ENCODE measurements at places on chromosomes 4 and X.

- no peak for DNase-seq
Observed at GRCh38 chrX:13764281-13764680, 29.7 kb downstream of the OFD1 start.

GRCh38 chr4:27836523-27836922 is 975.9 kb downstream of the STIM2 start:
- DNase-seq: no peak

- DNase-seq: no peak
Observed at GRCh38 chrX:10259716-10260115, 102.9 kb downstream of the CLCN4 start.

GRCh38 chrX:10966057-10966456 is 145.1 kb upstream of the HCCS start:
- no peak for DNase-seq

- DNase-seq: no peak
Observed at GRCh38 chr4:87375719-87376291, 15.2 kb downstream of the HSD17B11 start.

DNA sequence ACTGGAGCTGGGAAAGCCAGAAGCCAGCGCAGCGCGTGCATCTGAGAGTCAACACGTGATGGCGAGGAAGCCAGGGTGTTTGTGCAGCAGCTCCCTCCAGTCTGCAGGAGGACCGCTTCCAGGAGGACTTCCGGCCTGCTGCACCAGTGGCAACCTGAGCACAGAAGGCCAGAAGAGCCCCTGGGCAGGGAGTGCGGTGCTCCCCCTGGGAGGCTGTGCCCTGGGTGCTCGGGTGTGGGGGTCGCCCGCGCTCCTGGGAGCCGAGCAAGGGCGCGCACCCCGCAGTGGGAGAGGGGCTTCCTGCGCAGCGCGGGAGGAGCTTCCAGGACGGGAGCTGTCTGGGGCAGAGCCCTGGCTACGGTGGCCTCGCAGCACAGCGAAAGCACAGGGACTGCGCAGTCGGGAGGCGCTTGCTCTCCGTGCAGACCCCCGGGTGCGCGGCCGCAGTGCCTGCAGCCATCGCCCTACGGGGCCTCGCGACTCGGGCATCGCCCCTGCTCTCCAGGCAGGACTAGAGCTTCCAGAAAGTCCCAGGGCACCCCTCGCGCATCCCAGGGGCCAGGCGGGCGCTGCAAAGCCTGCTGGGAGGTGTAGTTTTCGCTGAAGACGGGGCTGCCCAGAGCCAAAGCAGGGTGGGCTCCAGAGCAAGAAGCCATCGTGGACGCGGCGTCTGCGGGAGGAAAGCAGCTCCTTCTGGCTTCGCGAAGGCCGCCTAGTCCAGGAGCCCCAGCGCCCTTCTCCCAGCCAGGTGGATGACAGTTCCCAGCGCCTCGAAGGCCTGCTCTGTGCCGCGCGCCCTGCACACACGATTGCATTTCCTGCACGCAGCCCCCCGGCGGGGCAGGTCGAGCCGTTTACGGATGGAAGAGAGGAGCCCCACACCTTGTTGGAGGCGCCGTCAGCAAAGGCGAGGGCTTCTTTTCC is 24.1 kb upstream of the WFS1 start:
- no peak for DNase-seq

GRCh38 chrX:138127314-138127713 is 561.4 kb downstream of the ZIC3 start:
- no peak for DNase-seq

GRCh38 chr4:16238327-16238726 is 12.1 kb upstream of the TAPT1 start:
- no peak for DNase-seq

DNA sequence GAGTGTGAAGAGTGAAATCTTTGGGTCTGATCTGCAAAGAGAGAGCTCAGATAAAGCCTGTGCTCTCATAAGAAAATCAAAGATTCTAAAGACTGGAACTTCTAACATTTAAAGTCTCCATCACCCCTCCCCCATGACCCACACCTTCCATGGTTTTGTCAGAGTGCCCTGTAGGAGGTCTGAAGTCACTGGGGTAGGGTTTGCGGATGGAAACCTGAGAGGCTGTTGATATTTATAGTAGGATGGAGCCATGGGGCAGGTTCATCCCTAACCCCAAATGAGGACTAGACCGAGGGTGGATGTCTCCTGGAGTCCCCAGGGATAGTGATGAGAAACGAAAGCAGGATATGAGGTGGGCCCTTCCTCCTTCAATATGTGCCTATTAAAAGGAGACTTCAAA is 28.4 kb upstream of the NLGN4X start:
- no peak for DNase-seq

DNA sequence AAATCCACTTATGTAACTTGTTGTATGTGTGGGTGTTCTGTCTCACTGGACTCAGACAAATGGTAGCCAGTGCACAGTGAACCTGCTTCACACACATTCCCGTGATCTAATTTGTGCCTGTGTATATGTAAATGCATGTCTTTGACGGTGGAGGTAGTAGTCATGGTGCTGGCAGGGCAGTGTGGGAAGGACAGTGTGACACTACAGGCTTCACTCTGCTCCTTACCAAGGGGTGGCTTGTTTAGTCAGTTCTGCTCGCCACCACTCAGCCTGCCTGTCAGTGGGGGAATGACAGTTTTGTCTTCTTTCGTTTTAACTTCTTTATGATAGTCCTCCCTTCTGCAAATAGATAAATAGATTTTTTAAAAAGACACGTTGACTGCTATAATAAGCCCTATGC is 17.7 kb upstream of the PAQR3 start:
- no peak for DNase-seq

DNA sequence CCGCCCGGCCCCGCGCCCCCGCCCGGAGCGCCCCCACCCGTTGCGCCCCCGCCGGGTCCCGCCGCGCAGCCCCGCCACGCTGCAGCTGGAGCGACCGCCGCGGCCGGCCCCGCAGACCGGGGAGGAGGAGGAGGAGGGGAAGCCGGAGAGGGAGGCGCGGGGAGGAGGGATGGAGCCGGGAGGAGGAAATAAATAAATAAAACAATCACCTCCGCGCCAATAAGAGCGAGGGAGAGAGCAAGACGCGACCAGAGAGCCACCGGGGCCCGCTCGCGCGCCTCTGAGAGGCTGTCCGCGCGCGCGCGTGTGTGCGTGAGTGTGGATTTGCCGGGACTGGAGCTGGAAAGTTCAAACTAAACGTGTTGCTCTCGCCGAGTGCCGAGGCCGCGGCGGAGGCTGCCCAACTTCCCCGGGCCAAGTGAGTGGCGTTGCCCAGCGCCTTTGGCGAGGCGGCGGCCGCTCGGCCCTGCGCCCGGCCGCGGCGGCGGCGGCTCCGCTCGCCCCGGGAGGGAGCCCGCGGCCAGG is 2184.4 kb upstream of the TENM3 start:
- DNase-seq: no peak

DNA sequence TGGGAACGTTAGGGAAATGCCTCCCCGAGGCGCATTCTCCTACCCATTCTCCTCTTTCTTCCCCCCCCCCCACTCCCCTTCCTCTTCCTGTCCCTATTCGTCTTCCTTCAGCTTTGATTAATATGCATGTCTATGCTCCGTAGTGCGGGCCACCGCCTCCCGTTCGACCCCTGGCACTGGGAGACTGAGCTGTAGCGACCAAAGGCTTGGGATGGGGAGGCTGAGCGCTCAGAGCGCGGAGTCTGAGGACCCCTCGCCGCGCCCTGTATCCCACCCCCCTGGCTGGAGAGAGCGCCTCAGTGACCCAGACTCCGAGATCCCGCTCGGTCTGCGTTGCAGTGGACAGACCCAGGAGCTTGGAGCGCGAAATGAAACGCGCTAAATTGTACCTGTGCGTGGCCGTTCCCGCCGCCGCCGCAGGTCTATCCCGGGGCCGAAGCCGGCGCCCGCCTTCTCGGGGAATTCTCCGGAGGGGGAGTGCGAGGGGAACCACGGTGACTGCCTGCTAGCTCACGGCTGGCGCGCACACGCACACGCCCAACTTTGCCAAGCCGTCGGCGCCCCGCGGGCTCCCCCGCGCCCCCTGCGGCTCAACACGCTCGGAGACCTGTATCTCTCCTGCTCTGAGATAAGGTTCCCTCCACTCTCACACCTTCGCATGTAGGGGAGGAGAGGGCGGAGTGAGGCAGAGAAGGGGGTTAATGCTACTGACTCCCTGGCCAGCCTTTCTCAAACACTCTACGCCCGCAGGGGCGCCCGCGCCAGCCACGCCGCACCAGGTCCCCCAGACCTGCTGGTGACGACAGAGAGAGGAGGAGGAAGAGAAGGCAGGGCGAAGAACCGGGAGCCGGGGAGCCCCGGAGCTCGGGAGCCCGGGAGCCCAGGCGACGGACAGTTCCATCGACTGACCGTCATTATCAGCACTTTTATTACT is 1.5 kb upstream of the PTCHD1 start:
- DNase-seq: no peak

- DNase-seq: no peak
Observed at GRCh38 chr4:123976285-123976684, 579.7 kb downstream of the SPRY1 start.

DNA sequence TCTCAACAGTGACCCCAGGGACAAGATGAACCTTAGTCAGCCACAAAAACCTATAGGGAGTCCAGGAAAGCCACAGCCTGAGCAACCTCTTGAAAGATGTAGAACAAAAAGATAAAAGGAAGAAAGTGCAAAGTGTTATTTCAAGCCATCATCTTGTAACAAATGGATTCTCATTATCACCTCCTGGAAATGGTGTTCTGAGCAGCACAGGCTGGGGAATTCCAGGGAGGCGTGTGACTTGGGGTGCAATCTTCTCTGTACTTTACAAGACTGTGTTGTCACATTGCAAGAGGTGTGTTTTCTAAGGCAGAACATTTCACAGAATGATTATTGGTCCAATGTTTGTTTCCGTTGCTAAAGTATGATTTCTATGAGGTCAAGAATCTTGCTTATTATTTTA is 214.0 kb downstream of the DHRSX start:
- DNase-seq: no peak

DNA sequence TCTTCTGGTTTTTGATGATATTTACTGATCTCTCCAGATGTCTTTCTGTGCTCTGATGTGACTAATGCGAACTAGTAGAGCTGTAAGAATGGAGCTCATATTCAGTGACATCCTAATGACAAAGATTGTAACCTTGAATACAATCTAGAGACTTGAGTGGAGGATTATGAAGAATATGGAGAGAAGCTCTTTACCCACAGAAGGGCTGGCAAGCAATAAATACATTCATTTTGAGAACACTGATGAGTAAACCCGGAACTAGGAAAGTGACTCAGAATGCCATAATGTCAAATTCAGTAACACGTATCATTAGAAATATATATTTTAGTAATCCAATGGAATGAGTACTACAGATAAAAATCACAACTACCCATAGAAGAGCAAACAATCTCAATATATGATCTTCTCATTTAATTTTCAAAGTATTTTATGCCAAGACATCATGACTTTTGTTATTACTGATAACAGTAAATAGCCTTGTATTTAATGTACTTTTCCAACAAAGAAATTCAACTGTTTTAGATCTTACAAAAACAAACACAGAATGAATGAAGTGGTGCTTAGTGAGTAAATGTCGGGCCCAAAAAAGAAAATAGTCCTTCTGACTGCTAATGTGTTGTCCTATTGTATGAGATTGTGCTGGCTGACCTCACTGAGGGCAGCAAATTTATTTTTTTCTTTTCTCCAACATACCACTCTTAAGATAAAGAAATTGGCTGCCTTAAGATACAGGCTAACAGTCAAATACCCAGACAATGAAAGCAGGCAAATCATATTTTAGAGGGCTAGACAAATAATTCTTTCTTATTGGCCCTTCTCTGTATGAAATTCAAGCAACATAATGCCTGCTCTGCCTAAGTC is 49.2 kb upstream of the HDAC8 start:
- DNase-seq: no peak
